ENCODE measurements at places on chromosomes 11 and 22.

GRCh38 chr11:2665526-2666400 is 34.0 kb downstream of the KCNQ1OT1 start:
- DNase-seq, result no peak

DNA sequence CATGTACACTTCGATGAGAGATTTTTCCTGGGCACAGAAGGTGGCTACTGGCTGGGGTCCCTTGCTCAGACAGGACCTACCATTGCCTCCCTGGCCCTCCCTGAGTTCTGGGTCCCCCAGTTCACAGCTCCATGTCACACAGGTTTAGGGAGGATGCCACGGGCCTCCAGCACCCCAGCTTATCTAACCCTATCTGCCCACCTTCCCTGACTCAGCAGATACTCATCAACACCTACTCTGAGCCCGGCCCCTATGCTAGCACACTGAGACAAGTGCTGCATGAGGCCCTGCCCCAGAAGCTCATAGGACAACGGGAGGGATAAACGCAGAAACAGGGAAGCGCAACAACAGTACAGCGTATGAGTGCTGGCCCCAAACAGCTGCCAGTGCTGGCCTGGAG is 9.6 kb downstream of the NAGA start:
- no peak for DNase-seq

DNA sequence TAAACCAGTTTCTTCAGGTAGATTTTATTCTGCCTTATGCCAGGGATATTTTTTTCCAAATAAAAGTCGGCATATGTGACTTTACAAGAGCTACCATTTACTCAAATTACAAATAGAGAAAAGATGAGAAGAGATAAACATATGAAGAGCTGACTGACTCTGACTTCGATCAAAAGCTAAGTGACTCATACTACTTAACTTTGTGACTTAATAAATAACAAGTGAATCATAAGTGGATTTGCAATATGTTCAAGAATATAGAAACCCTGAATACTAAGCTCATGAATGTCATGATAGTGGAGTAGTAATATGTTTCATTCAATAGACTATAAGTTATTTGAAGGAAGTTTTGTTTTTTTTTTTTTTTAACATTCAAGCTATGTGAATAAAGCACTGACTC is 130.5 kb upstream of the ANO3 start:
- DNase-seq, result no peak

DNA sequence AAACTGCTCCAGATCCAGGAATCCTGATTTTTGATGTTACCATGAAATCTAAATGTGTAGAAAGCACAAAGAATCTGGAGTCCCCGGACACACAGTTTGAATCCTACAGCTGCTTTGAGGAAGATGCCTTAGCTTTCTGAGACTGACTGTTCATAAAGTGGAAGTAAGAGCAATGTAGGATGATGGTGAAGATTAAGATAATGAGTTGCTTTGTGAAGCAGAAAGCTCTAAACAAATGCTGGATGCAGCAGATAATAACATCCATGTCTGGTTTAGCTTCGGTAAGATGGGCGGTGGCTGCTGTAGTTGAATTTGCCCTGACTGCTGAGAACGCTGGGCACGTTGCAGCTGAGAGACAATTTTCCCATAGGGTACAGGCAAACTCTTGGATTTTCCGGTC is 20.1 kb downstream of the OVOL1 start:
- DNase-seq, result no peak

DNA sequence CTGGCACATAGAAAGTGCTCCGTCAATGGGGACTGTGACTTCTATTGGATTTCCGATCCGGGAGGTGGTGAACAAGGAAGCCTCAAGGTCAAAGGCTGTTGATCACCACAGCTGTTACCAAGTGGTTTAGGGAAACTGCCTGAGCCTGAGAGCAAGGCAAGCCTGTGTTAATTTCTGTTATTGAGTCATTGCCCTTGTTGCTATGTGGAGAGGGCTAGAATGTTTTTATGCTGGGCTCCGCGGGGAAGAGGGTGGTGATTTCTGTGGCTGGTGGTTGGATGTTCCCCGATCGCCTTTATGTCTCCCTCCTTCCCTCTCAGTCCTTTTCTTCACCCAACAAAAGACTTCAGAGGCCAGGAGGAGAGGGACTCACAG is 108.5 kb upstream of the ALX4 start:
- no peak for DNase-seq

DNA sequence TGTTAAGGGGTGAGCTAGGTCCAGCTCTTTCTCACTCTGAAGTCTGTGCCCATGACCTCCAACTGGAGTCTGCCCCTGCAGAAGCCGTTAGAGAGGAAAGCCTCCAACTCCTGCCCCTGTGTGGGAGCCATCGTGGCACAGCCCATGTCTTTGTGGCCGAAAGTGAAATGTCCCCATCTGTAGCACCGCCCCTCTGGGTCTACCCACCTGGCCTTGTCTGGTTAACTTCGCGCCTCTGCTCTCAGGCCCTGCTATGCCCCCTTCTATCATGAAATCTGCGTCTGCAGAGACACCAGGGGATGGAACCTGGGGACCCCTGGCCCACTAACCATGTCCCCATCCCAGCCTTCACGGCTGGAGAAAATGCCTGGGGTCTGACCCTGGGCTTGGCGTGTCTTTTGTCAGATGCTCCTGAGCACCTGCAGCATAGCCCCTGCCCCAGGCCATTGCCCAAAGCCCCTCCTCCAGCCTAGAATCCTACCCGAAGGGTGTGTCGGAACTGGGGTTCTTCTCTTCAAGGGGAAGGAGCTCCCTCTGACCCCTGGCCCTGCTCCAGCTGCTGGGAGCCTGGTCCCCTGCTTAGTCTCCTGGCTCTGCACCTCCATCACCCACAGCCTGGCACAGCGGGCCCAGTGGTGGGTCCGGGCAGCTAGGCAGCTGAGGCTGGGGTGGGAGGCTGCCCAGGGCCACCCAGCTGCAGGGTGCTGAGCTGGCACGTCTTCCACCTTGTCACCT is 35.8 kb upstream of the HMOX1 start:
- no peak for DNase-seq

Measured in AG08395 (cell line).